T-helper 17 cell (primary cell): ENCODE measurements at places on chromosomes 1 and 21.
A peak's percentile ranks its signal among the peaks of the same experiment; 100 is the strongest.

- no peaks in the 10 kb centered on the region for H3K27me3 ChIP-seq
- H3K4me1 ChIP-seq, result peaks cover 8% of the 10 kb centered on the region
- peaks cover 11% of the 10 kb centered on the region for H3K36me3 ChIP-seq
- no peak for DNase-seq
Measured at GRCh38 chr1:97761637-97762036, 159.2 kb downstream of the DPYD start.

- peaks cover 4% of the 10 kb centered on the region for H3K4me1 ChIP-seq
- H3K27me3 ChIP-seq, result no peaks in the 10 kb centered on the region
- no peak overlapping the region for H3K27ac ChIP-seq
- H3K4me3 ChIP-seq, result no peak overlapping the region
Measured at GRCh38 chr1:231580874-231581273, 45.7 kb upstream of the DISC1 start.

DNA sequence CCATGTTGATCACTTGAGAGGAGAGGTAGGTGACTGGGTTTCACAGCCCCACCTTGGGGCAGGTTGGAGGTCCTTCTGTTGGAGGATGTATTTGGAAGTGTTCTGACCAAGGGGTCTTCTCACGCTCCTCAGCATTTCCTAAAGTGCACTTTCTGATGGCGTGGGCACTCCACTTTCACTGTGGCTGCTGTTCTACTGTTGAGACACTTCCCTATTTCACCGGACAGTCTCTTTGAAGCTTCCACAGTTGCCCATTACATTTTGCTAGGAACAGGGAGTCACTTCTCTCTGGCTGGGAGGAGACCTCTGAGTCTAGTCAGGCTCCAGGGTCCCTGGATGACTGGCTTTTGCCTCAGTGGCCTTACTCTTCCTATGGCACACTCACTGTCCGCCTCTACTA, 180.0 kb upstream of the LMO4 start:
- H3K4me3 ChIP-seq, result no peak overlapping the region
- H3K36me3 ChIP-seq, result peaks cover 5% of the 10 kb centered on the region
- peaks cover 60% of the 10 kb centered on the region for H3K27me3 ChIP-seq

GRCh38 chr1:12230549-12231275, 882 bp downstream of the VPS13D start:
- peak overlapping the region; percentile 59 for H3K27ac ChIP-seq
- no peak for DNase-seq
- peaks cover 19% of the 10 kb centered on the region for H3K4me1 ChIP-seq
- no peaks in the 10 kb centered on the region for H3K36me3 ChIP-seq

DNA sequence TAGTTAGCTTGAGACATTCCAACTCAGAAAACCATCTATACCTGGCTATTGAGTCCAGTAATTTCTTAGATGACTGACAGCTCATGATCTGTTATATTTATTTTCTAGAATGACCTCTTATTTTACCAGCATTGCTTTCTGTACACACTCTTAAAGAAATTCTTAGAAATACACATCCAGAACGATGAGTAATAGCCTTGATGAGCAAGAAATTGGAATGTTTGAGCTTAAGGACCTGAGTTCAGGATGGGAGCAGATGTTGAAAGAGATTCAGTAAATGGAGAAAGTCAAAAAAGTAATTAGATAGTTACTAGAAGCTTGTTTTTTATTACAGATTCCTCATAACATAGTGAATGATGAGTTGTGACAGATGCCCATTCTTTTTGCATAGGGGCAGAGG, 11.7 kb downstream of the PYHIN1 start:
- no peak for DNase-seq
- peaks cover 24% of the 10 kb centered on the region for H3K36me3 ChIP-seq
- no peak overlapping the region for H3K4me3 ChIP-seq

DNA sequence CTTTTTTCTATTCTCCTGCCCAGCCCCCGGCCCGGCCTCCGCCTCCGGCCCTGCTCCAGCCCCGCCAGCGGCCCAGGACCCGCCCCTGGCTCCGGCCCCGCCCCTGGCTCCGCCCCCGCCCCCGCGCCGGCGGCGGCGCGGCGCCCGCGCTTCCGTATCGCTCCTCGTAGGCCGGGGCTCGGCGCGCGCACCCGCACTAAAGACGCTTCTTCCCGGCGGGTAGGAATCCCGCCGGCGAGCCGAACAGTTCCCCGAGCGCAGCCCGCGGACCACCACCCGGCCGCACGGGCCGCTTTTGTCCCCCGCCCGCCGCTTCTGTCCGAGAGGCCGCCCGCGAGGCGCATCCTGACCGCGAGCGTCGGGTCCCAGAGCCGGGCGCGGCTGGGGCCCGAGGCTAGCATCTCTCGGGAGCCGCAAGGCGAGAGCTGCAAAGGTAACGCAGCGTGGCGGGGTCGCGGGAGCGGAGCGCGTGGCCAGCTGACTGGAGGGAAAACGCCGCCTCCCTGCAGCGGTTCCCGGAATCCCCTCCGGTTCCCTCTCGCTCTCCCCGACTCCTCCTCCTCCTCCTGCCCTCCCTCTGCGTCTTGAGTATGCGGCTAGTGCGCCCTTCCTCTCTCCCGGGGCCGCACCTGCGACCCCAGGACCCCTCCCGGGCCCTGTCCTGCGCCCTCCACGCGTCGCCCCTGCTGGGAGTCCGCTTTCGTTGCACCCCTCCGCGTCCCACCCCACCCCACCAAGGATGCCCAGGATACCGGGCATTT, at the start of gene IFNAR2:
TSS of gene IFNAR2 (plus strand) at position 155 of the 761 bp plus-strand sequence. CDS start 11,985 bp downstream, outside the sequence.
- H3K4me1 ChIP-seq, result peaks cover 29% of the 10 kb centered on the region
- H3K27me3 ChIP-seq, result no peaks in the 10 kb centered on the region
- peaks cover 12% of the 10 kb centered on the region for H3K36me3 ChIP-seq
- peak; percentile 76 for DNase-seq
- peak within 1 kb of the TSS; percentile 94 for H3K4me3 ChIP-seq
